ENCODE measurements at places on chromosomes 4 and X.

GRCh38 chr4:8649631-8650361, 57.2 kb downstream of the CPZ start:
- DNase-seq: no peak

- no peak for DNase-seq
Measured at GRCh38 chrX:39750848-39751247, 346.9 kb downstream of the BCOR start.

- no peak for DNase-seq
Measured at GRCh38 chr4:133694416-133694815, 507.2 kb downstream of the PABPC4L start.

- DNase-seq: no peak
Measured at GRCh38 chrX:70437921-70438665, 6.5 kb upstream of the DLG3 start.

GRCh38 chrX:139930916-139931645, 1.8 kb downstream of the ATP11C start:
- no peak for DNase-seq

DNA sequence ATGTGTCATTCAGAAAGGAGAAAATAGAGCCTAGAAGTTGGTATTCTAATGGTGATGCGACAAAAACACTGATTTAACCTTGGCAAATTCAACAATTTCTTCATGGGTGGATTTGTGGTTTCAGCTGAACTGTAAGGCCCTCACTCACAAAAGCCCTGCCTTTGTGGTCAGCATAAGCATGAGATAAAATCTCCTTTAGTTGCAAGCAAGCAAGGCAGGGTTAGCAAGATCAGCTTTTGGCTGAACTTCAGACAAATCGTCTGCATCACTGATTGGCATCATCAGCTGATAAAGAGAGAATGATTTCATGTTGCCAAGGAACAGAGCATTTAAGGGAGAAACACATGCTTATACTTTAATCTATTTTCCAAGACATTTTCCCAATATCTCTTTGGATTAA, 2582.2 kb downstream of the PCDH7 start:
- DNase-seq: no peak

DNA sequence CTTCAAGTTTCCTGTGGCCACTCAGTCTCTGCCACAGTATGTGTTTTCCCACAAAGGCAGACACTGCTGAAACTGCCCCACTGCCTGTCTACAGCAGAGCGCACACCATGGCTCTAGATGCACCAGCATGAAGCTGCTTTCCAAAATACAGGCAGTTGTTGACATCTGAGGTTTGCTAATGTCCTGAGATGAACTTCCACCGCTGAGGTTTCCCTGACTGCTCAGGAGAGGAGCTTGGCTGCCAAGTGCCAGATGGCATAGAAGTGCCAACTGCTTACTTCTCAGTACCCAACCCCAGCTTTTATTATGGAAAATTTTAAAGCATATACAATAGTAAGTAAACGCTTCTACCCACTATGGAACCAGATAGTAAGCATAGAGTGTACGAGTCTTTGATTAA, 61.0 kb upstream of the EXOC1L start:
- no peak for DNase-seq

DNA sequence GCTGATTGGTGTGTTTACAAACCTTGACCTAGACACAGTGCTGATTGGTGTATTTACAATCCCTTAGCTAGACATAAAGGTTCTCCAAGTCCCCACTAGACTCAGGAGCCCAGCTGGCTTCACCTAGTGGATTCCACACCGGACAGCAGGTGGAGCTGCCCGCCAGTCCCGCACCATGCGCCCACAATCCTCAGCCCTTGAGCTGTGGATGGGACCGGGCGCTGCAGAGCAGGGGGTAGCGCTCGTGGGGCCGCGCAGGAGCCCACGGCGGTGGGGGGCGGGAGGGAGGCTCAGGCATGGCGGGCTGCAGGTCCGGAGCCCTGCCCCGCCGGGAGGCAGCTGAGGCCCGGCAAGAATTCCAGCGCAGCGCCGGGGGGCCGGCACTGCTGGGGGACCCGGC, 30.7 kb downstream of the MEPE start:
- DNase-seq: no peak

DNA sequence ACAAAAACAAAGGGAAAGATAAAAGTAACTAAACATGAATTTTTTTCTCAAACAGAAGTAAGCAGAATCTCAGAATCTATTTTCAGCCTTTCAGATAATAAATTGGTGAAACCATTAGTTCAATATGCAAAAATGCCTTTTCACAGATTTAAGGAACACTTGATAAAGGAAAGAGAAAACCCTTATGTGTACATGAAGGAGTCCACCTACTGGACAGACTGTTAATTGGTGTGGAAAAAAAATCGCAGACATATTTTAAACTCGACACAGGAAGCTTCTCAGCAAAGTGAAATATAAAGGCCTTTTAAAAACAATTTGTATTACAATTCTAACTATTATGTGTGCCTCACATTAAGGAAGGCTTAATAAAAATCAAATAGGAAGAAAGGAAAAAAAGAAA, 22.3 kb downstream of the COX7B2 start:
- DNase-seq: no peak

GRCh38 chrX:72094894-72095293, 36.8 kb downstream of the RTL5 start:
- peak; percentile 12 for DNase-seq

GRCh38 chr4:111393781-111394180, 751.5 kb upstream of the FAM241A start:
- no peak for DNase-seq

DNA sequence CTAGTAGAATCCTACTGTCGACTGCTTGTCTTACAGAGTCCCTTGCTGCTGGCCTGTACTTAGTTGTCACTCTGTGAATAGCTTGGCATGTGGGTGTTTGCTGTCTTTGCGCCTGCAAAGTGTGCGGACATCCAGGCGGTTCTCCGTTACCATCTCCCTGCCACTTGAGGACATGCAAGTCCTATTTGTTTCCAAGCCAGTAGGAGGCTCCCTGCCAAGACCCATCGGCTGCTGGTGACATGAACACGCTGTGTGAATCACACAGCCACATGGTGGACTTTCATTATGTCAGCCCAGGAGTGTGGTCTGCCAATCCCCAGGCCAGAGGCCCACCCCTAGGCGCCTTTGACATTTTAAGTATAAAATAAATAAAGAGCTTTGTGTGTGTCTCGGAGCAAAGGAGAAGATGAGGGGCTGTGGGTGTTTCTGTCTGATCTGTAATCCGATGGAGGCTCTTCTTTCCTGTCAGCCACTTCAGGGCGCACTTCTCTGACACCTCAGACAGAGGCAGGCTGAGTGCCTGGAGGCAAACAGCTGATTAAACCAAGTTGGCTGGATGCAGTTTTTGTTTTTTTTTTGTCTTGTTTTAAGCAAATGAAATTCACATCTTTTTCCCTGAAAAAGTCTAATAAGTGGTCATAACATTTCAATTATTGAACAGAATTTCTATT, 51.5 kb downstream of the ALPK1 start:
- DNase-seq: peak; percentile 11

GRCh38 chr4:169385376-169385775, 114.6 kb upstream of the SH3RF1 start:
- DNase-seq: no peak

DNA sequence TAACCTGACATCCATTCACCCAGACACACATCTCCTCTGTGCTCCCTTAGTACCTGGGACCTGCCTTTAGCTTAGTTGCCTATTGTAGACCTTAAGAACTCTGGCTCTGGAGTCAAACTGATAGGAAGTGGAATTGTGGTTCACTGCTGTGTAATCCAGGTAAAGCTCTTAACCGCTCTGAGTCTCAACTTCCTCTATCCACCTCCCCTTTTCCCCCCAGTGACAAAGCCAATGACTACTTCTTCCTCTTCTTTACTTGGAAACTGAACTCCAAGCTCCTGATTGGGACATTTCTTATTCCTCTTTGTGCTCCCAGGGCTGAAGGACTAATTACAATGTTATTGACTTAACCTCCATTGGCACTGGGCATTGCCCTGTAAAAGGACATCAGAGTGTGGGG, 94.1 kb downstream of the DRD5 start:
- no peak for DNase-seq

DNA sequence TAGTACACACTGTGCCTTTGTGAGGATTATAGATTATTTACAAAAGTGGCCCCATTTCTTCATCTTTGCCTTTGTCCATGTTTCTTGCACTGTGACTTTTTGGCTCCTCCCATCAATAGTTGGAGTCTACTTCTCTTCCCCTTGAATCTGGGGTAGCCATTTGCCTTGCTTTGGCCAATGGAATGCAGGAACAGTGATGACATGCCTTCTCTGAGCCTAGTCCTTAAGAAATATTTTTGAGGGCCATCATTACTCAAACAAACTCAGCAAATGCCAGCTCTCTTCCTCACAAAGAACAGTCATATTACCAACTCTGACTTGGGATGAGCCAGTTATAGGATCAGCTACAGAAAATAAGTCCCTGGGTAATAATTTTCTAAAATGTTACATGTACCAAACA, 189.6 kb downstream of the FRMPD4 start:
- DNase-seq: no peak

GRCh38 chr4:118888666-118889311, at the start of gene SYNPO2:
SYNPO2 (plus strand) TSS chr4:118888854; CDS start chr4:118889037, 183 bp downstream.
- DNase-seq: peak; percentile 22

GRCh38 chr4:39881789-39882188, 95.9 kb downstream of the PDS5A start:
- no peak for DNase-seq

GRCh38 chr4:138053641-138054301, 188.4 kb downstream of the SLC7A11 start:
- DNase-seq: no peak

DNA sequence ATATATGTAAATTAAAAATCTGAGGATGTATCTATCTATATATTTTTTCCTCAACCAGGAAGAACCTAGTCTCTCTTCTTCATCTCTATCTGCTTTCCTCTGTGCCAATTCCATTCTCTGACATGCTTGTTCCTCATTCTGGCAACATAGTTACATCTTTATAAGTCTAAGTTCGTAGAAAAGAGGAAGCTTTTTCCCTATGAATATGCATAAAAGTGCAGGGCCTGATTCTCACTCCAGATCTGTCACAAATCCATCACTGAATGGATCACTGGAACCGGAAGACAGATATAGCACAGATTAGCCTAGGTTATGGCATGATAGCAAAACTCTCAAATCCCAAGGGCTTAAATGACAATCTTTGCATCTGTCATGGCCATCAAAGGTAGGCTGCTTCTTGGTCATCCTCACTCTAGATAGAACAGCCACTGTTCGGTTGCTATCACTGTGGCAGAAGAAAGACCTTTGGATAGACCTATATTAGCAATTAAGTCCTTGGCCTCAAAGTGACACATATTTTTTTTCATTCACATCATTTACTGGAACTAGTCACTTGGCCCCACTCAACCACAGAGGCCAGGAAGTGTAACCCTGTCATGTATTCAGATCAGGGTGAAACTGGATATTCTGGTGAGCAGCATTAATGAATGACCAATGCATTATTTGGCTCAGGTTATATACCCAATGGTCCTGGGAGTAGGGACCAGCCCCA, 22.2 kb downstream of the DTHD1 start:
- no peak for DNase-seq

- DNase-seq: peak; percentile 70
Measured at GRCh38 chrX:143536176-143536575, 18.9 kb upstream of the SPANXN3 start.

- DNase-seq: no peak
Measured at GRCh38 chrX:112190646-112191045, 108.1 kb upstream of the TRPC5 start.

GRCh38 chr4:99642725-99643489, 14.7 kb downstream of the C4orf54 start:
- DNase-seq: no peak

DNA sequence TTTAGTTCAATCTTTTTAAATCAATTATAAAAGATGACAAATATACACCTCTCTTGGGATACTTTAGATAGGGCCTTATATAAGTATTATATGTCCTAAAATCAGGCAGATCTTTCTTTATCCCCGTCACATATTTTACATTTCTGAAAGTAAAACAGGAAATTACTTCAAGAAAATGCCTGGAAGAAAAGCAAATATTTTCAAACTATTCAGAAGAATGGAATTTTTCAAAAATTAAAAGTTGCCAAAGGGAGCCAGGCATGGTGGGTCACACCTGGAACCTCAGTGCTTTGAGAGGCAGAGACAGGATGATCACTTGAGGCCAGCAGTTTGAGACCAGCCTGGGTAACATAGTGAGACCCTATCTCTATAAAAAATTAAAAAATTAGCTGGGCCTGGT, 34.4 kb downstream of the MGARP start:
- DNase-seq: no peak

GRCh38 chr4:137946453-137947174, 295.5 kb downstream of the SLC7A11 start:
- no peak for DNase-seq

DNA sequence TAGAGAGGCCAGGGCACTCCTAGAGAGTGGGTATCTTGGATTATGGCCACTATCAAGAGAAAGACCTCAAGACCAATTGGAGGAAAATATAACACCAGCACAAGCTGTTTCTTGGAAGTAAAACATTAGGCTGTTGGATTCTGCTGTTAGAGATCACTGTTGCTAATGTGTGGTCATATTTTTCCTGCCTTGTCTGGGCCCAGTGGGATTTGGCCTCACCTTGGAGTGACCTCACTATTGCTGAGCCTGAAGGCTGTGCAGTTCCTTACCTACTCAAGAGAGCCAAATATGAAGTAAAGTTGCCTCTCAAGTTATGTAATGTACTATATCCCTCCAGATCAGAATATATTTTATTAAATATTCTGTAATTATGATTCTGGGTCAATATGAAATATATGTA, 355.4 kb upstream of the CTSO start:
- DNase-seq: no peak

GRCh38 chr4:77927991-77928925, 65.6 kb downstream of the MRPL1 start:
- no peak for DNase-seq

DNA sequence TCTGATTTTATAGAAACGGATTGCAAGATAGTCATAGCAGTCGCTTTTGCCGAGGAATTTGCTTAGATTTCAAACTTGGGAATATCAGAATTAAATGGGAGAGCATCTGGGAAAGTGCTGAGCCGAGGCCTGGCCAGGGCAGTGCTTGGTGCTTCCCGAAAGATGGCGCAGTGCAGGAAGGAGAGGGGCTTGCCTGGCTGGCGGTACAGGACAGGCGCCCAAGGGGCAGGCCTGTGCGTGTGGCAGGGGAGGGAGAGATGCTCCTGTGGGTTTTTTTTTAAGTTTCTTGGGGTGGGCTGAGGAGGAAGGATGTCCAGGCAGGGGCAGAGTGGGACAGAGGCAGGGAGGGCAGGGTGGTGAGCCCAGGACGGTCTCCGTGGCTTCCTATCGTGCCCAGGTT, 241.1 kb downstream of the AFAP1 start:
- DNase-seq: no peak

DNA sequence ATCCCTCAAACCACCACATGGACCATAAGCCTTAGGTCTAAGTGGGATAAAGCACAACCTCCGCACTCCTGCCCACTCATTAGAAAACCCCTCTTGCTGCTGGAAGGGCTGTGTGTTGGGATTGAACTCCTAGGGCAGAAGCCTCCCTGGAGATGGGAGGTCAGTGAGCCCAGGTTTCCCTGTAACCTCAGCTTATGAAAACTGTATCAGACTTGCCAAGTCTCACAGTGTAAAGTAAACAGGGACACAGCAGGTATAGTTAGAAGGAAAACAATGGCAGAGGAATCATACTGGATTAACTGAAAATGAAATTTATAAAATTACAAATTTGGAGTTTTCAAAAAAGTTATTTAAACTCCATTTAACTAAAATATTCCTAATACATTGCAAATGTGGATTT, 29.9 kb downstream of the CASP6 start:
- DNase-seq: peak; percentile 3

All from NCI-H2081 (cell line).